Skeletal muscle cell (primary cell): ENCODE measurements at places on chromosomes 6 and 20.

- DNase-seq = no peak
Observed at GRCh38 chr20:48422242-48422960, 405.4 kb downstream of the PREX1 start.

GRCh38 chr20:9093218-9093957, 24.5 kb downstream of the PLCB4 start:
- DNase-seq = no peak

GRCh38 chr6:1491591-1492319, 102.4 kb downstream of the FOXF2 start:
- no peak for DNase-seq

DNA sequence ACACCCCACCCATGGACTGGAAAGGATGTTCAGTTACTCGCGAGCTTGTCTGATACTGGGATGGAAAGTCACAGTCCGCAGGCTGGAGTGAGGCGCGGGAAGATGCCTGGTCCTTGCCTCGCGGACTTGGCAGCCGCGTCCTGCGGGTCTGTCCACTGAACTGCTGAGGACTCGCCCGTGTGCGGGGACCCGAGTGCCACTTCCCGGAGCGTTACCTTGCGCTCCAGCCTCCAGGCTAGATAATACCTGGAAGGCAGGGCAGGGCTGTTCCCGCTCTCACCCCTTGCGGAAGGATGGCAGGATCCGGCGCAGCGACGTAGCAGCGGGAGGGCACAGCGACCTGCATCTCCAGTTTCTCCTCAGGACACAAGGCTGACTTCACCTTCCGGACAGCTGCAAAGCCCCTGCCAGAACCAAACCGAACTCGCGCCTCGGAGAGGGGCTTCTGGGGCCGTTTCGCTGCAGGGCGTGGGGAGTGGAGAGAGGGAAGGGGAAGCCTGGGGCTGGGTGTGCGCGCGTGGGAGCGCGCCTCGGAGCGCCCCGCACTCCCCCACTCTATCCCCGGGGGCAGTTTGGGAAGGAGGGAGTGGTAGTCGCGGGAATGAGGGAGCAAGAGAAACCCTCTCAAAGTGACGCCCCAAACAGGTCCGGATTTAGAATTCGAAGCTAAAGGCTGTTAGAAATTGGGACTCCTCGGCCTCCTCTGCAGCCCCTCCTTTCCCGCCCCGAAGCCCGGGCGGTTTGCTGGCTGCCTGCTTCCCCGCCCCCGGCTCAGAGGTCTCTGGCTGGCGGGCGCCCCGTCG, at the start of gene KCNQ5:
Gene KCNQ5 (plus strand): TSS at position 774 of the 803 bp plus-strand sequence.
- DNase-seq = no peak

GRCh38 chr6:164345327-164345726, 930.8 kb downstream of the QKI start:
- DNase-seq = no peak

- DNase-seq = no peak
Observed at GRCh38 chr20:23639490-23639958, 1.8 kb upstream of the CST3 start.

DNA sequence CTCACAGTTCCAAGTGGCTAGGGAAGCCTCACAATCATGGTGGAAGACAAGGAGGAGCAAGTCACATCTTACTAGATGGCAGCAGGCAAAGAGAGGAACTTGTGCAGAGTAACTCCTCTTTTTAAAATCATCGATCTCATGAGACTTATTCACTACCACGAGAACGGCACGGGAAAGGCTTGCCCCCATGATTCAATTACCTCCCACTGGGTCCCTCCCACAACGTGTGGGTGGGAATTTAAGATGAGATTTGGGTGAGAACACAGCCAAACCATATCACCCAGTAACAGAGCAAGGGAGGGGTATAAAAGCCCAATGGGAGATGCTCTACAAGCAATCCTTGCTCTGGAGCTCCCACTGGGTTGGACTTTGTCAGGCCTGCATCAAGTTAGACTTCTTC, 80.4 kb downstream of the JPH2 start:
- DNase-seq = no peak

DNA sequence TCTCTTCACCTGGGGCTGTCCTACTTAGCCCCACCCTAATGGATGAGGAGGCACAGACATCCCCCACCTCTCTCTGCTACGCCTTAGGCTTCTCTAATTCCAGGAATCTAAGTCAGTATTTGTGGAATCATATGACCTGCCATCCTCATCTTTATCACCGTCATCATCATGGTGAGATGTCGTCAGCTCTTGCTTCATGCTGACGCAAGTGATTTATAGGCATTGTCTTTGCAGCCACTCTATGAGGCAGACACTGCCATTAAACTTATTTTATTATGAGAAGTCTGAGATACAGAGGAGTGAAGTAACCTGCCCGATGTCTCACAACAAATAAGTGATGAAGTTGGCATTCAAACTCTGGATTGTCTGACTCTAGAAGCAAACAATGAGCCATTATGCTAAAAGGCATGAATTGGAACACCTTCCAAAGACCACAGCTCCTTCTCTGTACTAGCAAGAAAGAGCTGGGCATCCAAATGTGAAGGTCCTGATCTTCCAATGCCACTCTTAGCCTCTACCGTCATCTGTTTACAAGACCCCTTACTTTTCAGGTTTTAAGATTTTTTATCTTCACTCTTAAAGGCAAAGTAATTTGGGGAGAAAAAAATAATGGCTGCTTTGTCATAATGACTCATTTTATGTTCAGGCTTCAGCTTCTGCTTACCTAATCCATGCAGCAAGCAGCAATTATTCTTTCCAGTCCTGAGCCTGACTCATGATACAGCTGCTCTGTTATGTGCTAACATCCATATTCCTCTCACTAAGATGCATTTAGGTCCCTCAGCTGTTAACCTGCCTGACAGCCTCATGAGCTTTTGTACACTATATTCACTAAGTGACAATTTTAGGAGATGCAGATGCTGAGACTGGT, 113.7 kb upstream of the BCLAF1 start:
- DNase-seq = peak; percentile 94

DNA sequence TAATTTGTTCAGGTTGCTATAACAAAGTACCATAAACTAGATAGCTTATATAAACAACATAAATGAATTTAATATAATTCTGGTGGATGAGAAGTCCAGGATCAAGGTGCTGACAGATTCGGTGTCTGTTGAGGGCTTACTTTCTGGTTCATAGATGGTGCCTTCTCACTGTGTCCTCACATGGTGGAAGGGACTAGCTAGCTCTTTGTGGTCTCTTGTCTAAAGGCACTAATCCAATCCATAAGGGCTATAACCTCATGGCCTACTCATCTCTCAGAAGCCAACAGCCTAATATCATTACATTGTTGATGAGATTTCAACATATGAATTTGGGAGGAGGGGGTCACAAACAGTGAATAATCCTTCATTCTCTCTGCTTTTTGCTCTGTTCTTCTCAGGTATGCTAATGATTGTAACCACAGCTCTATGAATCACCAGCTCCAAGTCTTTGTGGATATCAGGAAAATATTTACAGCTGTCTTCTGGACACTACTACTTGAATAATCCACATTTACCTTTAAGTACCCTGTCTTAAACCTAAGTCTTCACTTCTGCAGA, 122.3 kb downstream of the NKAIN2 start:
- no peak for DNase-seq

DNA sequence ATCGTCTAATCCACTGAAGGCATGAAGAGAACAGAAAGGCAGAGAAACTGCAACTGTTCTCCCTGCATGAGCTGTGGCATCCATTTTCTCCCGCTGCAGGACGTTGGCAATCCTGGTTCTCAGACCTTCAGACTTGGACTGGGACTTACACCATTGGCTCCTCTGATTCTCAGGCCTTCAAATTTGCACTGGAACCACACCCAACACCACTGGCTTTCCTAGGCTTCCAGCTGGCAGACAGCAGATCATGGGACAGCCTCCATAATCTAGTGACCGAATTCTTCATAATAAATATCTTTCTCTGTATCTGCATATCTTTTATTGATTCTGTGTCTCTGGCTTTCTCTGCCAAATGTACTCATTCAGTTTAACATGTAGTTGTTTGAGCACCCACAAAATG, 14.1 kb upstream of the ARG1 start:
- no peak for DNase-seq

GRCh38 chr6:139881728-139882211, 507.3 kb upstream of the CITED2 start:
- DNase-seq = no peak

GRCh38 chr20:37151529-37151928, 27.6 kb upstream of the RPN2 start:
- DNase-seq = no peak

DNA sequence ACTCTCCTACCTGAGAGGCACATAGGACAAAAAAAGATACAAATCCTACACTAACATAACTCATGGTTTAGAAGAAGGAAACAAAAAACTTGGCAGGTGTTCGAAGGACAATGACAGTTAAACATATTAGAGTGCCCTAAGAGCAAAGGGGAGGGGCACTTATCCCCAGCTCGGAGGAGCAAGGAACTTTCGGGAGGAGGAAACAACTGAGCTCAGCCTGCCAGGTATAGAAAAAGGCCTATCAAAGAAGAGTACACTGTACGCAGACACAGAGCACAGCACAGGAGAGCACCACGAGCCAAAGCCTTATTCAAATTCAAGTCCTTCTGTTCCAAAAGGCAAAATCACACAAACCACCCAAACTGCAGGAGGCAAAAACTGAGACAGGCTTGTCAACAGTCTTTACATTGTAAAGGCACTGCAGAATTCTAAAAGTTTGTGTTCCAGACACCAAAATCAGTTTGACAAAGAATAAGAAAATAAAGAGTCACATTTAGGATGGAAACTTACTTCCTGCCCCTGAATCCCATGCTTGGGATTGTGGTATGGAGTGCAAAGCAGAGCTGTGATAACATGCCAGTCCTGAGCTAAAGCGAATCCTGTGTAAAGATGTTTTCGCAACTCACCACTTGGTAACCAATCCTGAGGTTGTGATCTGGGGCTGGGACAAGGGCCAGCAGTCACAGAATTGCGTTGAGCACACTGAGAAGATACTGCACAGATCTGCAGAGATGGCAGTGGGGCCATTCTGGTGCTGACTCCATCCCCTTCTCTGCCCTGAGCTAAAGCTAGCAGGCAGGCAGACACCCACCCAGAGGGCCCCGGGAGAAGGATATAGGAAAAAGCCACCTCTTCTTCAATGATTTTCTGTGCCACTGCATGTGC, 108.6 kb downstream of the CHD6 start:
- DNase-seq = peak; percentile 15

DNA sequence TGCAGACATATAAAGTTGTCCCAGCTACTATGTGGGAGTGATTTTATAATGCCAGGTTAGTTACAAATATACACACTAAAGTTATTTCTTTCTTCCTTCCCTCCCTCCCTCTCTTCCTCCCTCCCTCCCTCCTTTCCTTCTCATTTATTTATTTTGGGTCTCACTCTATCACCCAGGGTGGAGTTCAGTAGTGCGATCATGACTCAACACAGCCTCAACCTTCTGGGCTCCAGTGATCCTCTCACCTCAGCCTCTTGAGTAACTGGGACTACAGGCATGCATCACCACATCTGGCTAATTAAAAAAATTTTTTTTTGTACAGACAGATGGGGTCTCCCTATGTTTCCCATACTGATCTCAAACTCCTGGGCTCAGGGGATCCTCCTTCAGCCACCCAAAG, 59.2 kb downstream of the PHF20 start:
- DNase-seq = no peak
